ENCODE measurements at places on chromosomes 1 and 21. TPM values are rescaled to one million over a fixed set of nuclear protein-coding genes. Genes with fewer than 3 reads are reported as not detected.

The WDR64 gene
- not detected for total RNA-seq

The KRTAP19-1 gene
- total RNA-seq: not detected

The NCMAP gene
- not detected for total RNA-seq

The SLC45A3 gene
- total RNA-seq: 0.53 TPM

The KRTAP21-2 gene
- total RNA-seq: not detected

The EIF4G3 gene
- 55.0 TPM for total RNA-seq

The CHIA gene
- total RNA-seq: not detected

The NUF2 gene
- total RNA-seq: 57.6 TPM

DNA sequence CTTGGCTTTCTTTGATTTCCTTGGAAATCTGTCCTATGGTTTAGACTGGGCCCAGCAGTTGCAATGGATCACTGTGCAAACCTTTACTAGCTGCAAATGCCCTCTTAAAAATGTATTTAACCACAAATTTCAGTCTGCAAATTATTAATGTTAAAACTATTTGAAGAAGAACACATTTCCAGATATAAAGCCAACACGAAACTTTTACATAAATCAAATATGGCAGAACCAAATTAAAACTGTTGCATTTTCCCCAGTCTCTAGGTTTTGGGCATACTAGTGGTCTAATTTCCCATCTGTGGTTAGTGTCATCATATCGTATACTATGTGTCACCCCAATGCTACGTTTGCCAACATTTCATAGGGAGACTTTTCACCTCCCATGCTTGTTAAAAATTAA, 52.3 kb downstream of the HMCN1 start:
- DNase-seq: no peak

DNA sequence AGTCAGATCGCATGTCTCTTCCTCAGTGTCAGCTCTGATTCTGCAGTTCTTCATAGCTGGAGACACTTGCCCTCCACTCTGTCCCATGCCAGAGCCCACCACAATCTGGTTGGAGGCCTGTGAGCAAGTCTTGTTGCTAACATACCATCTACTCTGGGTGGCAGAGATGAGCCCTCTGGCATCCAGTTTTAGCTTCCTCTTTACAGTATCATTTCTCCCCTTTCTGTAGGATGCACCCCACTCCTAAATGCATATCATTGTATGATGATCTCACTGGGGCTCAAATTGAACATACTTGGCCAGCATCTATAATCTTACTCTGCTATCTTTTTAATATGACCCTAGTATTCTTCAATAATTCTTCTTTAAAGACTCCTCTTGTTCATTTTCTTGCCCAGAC, 16.9 kb downstream of the PCNX2 start:
- DNase-seq: no peak

GRCh38 chr21:46504666-46505065, 46.0 kb downstream of the DIP2A start:
- no peak for DNase-seq

GRCh38 chr1:234226113-234226818, 147.0 kb upstream of the COA6 start:
- no peak for DNase-seq

DNA sequence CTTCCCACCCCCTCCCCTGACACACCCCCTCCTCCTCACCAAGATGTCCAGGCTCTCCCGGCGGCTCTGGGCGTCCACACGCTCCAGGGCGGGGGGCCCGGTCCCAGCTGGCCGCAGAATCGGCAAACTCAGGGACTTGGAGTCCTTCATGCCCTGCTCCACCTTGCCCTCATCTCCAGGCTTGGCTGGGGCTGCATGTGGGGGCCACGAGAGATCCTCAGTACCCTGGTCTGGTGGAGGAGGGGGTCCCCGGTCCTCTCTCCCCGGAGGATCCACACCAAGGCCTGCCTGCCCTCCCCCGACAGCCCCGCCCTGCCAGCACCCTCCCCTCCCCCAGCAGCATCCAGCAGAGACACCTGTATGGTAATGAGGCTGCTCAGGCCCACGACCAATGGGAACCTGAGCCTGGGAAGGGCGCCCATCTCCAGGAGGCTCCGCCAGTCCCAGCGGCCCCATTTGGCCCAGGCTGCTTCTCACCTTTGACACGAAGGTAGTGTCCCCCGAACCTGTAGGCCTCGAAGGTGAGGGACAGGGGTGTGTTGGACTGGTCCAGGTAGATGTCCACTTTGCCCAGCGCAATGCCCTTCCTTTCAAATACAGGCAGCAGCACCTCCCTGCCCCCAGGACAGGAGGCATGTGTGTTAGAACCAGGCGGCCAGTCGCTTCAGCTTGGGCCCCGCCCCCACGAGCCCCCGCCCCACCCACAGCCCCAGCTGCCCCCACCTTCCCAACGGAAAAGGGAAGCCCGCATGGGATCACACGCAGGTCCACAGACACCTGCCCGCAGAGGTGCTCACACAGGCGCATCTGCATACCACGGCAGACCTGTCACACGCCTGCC, 8.2 kb upstream of the TNFRSF25 start:
- no peak for DNase-seq

DNA sequence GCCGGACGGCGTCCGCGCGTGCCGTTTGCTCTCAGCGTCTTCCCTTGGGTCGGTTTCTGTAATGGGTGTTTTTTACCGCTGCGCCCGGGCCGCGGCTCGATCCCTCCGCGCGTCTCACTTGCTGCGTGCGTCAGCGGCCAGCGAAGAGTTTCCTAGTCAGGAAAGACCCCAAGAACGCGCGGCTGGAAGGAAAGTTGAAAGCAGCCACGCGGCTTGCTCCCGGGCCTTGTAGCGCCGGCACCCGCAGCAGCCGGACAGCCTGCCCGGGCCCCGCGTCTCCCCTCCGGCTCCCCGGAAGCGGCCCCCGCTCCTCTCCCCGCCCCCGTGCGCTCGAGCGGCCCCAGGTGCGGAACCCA, 159.8 kb downstream of the RUNX1 start:
- peak; percentile 77 for DNase-seq

DNA sequence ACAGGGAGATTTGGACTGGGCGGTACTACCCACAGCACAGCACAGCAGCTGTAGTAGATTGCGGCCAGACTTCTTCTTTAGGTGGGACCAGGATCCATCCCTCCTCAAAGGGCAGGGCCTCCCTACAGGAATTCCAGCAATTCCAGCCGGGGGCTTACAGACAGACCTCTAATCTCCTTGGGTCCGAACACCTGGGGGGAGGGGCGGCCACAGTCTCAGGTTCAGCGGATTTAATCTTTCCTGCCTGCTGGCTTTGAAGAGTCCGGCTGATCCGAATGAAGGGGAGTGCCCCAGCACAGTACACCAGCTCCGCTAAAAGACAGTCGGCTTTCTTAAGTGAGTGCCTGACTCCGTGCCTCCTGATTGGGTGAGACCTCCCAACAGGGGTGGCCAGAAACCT, 1708.5 kb downstream of the BRINP3 start:
- no peak for DNase-seq

GRCh38 chr1:116986421-116987255, 14.9 kb upstream of the CD101 start:
- peak; percentile 59 for DNase-seq

GRCh38 chr1:13948396-13948795, 248.4 kb downstream of the PRDM2 start:
- no peak for DNase-seq

- no peak for DNase-seq
Measured at GRCh38 chr1:201508809-201509208, 1.9 kb upstream of the CSRP1 start.

DNA sequence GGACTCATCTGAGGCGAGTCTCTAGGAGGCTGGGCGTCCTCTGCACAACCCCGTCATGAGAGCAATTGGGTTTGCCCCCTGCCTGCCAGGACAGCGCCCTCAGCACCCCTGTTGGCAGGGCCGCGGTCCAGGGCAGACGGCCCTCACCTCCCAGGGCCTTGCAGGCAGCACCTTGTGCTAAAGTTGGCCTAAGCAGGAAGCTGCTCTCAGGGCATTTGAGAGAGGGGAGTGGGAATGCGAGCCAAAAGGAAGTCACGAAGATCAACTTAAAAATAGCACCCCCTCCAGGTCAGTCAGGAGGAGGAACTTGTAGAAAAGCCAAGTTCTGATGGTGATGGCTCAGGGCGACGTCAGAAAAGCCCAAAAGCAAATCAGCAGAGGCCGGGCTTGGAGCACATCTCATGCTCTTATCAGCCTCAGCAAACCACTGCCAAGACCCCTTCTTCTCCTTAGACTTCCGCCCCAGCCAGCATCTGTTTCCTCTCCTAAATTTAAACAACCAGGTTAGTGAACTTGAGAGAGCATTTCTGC, 12.6 kb upstream of the ADORA3 start:
- peak; percentile 62 for DNase-seq

DNA sequence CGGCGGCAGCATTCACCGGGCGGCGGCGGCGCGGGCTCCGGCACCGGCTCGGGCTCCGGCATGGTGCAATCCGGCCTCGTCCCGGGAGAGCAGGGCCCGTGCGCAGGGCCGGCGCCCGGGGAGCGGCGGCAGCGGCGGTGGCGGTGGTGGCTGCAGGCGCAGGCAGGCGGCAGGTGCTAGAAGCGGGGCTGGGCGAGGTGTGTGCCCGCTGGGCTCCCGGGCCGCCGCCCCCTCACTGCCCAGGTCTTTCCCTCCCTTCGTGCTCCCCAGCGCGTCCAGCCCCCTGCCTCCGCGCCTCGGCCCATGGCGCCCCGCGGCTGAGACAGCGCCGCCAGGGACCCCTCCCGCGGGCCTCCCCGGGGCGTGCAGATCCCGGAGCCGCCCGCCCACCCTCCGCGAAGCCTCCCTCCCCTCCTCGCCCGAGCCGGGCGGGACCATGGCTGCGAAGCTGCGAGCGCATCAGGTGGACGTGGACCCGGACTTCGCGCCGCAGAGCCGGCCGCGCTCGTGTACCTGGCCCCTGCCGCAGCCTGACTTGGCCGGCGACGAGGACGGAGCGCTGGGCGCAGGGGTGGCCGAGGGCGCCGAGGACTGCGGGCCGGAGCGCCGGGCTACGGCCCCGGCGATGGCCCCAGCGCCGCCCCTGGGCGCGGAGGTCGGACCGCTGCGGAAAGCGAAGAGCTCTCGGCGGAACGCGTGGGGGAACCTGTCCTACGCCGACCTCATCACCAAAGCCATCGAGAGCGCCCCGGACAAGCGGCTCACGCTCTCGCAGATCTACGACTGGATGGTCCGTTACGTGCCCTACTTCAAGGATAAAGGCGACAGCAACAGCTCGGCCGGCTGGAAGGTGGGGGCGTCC, 492 bp downstream of the FOXO6 start:
- DNase-seq: peak; percentile 52

DNA sequence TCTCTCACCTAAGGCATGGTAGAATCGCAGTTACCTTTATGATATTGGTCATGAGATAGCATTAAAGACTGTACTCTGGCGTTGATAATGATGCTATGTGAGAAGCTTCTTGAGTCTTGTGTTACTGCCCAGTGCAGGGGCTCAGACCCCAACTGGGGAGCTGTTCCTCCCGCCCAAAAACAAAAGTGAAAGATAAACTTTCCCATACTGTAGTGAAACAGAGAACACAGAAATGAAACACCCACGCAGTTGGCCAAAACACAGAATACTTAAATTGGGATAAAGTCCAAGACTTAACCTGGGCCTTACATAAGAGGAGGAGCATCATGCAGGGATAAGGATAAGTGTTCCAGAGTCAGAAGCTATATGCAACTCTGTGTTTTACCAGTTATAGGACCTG, 130.6 kb downstream of the HHIPL2 start:
- no peak for DNase-seq

DNA sequence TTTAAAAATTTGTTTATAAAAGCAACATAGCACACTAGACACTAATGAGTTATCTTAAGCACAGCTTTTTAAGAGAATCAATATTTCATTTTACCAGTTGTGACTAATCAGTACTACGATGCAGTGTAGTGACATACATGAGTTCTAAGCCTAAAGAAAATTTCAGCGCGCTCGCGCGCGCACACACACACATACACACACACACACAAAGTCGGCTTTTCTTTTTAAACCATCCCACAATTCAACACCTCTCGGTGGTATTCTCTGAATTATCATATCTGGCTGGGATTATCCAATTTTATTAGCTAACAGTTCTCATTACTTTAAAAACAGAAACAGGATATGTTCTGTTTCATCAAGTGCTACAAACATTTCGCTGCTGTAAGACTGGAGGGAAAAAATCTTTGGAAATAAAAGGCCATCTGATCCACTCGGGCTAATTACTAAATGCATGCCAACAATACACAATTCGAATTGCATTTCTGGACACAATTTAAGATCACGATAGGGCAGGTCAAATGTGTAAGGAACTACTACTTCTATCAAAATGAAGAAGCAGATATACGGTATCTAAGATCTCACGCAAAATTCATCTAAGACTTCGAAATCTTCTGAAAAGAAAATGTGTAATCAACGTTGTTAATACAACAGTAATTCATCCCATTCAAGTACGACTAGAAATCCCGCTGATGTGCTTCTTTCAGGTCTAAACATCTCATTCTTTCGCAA, 1.2 kb downstream of the TUT4 start:
- peak; percentile 74 for DNase-seq

DNA sequence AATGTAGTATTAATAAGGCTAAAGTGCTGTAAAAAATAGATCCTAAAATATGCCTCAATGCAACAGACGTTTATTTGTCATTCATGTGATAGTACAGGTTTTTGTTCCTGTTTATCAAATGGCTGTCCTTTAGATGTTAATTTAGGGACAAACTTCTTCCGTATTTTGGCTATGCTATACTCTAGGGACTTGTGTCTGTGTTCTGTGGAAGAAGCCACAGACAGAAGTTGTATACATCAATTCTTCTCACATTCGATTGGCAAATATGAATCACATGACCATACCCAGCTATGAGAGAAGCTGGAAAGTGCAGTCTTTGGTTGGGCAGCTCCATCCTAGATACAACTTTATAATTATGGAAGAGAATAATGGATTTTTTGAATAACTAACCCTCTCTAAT, 232.7 kb upstream of the SNX7 start:
- no peak for DNase-seq

GRCh38 chr1:16046842-16047241, 3.3 kb downstream of the CLCNKB start:
- no peak for DNase-seq

DNA sequence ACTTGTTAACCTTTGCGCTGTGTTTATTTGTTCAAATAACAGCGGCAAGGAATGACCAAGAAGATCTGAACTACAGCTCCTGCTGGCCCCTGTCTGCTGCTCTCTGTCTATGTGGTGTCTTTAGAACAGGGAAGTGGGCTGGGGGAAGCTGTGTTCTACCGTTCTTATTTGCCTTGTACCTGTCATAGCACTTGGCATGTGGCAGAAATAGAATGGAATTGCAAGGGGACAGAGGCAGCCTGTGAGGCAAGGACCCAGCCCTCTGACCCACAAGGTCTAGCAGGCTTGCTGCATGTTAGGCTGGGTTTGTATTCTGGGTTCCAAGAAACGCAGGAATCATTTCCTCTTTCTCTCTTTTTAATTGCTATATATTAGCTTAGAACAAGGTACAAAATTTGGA, 20.7 kb downstream of the HMGCS2 start:
- DNase-seq: no peak

GRCh38 chr1:10324627-10325026, 74.2 kb upstream of the PGD start:
- DNase-seq: peak; percentile 18

Measured in activated CD4-positive, alpha-beta T cell treated with anti-CD3 and anti-CD28 coated beads for 36 hours (primary cell).